ENCODE measurements at places on chromosomes 12 and 14.

GRCh38 chr14:22549324-22549962 is 39.6 kb downstream of the DAD1 start:
- no peak for DNase-seq

DNA sequence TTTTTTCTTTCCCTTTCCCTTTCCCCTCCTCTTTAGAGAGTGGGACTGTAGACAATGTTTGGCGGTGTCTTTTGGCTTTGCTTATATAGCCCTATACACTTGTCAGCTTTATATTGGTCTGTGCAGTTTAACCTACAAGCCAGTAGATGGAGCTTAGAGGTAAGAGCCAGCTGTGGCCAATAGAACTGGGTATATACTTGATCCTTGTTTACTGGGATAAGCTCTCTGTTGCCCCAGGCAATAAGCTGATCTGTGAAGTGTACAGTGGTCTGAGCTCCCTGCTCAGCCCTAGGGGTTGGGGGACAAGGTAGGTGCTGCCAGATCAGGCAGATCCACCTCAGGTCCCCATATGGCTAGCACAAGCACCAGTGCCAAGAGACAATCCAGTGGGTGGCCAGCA is 434.1 kb downstream of the NOVA1 start:
- peak; percentile 63 for DNase-seq

GRCh38 chr14:97056086-97056485 is 258.9 kb downstream of the VRK1 start:
- DNase-seq: no peak

DNA sequence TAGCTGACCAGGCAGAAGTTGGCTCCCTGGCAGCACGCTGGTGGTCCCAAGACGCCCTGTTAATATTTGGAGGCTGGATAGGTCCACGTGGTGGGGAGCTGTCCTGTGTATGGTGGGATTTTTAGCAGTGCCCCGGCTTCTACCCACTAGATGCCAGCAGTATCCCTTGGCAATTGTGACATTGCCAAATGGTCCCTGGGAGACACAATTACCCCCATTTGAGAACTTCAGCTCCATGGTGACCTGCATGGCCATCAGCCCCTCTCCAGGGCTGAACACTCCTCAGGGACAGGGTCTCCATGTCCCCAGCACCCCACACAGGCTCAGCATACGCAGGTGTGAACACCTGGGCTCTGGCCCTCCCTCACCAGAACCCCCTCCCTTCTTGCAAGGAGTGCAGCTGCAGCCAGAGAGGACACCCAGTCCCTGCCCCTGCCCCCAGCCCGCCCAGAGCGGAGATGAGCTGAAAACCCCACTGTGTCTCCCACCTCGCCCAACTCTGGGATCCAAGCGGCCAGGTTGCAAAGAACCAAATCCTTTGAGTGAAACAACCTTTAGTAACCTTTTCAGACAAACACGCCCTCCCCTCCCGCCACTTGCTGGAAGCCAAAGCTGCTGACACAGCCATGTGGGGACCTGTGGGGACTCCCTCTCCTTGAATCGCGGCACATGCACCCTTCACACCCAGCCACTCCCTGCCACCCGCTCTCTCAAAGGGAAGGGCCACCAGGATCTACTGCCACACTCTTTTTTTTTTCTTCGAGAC is 120.4 kb downstream of the CALM1 start:
- DNase-seq: no peak

DNA sequence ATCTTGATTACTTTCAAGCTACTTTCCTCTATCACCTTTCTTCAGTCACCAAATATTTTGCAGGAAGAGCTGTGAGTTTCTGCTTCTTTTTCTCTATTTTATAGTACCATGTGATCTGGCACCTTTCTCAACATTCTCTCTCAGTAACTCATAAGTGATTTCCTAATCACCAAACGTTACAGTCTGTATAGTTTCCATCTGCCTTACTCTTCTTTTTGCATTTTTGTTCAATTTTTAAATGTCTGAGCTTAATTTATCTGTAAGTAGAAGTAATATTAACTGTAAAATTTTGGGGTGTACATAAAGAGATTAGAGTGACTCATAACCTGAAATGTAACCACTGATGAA is 422.1 kb upstream of the SYT1 start:
- DNase-seq: no peak

DNA sequence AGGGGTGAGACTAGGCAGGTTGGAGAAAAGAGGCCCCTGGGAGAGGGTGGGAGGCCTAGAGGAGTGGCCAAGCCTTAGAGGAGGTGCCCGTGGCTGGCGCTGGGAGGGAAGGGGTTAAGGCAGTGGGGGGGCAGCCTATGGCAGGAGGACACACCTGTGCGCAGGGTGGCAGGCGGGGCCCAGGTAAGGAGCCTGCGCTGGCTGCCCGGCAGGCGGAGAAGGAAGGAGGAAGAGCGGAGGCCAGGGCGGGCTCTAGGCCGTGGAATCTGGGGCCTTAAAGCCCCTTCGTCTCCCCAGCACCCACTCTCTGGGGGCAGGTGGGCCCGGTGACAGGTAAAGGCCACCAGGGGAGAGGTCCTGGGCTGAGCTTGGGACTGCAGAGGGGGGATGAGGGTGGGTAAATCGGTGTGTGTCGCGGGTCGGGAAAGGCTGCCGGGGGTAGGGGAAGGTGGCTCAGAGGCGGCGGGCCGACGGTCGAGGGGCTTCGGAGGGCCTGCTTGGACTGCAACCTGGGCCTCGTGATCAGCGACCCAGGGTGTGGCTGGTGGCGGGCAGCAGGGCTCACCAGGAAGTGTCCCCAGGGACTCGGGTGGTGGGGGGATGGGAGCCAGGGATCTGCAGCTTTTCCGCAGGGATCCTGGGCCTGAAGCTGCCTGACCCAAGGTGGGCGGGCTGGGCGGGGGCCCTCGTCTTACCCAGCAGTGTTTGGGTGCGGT is 7.3 kb downstream of the PHB2 start:
- DNase-seq: peak; percentile 95

GRCh38 chr14:68380329-68380741 is 412.5 kb downstream of the ZFP36L1 start:
- DNase-seq: no peak

DNA sequence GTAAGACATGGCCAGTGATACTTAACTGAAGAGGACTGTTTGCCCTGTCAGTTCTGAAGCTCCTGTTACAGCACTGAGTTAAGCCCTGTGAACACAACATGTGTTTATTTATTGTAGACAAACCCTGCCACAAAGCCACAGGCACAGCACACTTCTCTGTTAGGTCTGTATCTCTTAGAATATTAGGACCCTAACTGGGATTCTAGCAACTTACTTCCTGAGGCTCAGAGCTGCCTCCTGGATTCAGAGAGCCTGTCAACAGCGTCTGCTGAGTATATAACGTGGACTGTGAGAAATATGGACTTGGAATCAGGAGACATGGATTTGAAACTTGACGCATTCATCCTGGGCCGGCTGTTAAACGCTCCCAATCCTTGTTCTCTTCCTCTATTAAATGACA is 135.0 kb upstream of the HIF1A start:
- no peak for DNase-seq

GRCh38 chr12:51442324-51442723 is 17.7 kb downstream of the SLC4A8 start:
- no peak for DNase-seq

GRCh38 chr12:63450816-63451215 is 217.5 kb downstream of the DPY19L2 start:
- no peak for DNase-seq

DNA sequence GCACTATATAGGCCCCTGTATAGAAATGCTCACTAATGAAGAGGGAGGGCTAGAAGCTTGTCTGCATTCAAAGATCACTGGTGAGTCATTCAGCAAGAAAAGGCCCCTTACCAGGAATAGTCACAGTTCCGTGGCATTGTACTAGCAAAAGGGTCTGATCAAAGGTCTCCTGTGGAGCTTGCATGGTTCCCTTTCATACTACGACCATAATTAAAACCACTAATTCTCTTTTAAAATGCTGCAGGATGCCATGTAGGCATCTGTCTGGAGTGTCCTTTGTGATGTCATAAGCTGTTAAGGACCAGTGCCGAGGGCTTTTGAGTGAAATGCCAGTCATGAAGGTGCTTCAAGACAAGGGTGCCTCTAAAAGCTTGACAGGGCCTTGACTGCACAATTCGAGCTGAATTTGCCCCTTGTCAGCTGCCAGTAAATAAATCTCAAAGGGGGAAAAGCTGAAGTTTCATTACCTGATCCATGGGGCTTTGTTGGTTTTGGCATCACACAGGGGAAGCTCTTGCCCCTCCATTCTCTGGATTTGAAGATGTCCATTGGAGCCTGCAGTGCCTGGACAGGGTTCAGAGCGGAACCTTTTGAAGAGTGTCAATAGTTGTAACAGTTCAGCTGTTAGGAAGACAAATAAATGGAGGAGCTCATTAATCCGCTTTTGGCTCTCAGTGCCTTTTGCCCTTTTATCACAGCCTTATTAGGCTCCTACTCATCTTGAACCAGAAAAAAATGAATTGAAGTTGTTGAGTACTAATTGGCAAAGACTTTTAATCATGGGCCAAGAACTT is 69.1 kb downstream of the TMEM260 start:
- no peak for DNase-seq

GRCh38 chr12:107684990-107685359 is 624 bp upstream of the PWP1 start:
- no peak for DNase-seq

- no peak for DNase-seq
Measured at GRCh38 chr14:64950889-64951288, 8.3 kb upstream of the GPX2 start.

DNA sequence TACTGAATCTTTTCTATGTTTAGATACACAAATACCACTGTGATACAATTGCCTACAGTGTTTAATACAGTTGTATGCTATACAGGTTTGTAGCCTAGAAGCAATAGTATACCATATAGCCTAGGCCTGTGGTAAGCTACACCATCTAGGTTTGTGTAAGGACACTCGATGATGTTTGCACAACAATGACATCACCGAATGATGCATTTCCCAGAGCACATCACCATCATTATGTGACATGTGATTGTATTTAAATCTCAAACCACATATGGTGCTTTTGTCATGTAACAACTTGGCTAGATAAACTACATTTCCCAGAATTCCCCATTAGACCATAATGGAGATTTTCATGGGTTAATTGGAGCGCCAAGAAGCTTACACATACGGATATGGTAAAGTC is 128.4 kb upstream of the CPNE8 start:
- no peak for DNase-seq

DNA sequence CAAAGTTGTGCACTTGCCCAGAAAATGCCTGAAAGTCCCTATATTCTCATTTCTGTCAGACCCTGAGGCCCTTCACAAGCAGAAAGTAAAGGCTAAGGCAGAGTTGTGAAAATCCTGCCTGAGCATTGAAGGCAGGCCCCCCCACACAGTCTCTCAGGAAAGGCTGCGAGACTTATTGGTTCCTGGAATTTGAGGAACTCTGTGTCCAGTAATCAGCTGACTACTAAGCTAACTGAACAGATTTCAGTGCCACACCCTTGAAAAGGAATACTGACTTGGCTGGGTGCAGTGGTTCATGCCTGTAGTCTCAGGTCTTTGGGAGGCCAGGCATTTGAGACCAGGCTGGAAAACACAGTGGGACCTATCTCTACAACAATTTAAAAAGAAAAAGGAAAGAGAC is 21.1 kb upstream of the PPP2R5E start:
- DNase-seq: peak; percentile 79

- no peak for DNase-seq
Measured at GRCh38 chr12:29582677-29583272, 85.3 kb upstream of the OVCH1 start.

GRCh38 chr12:69106482-69107118 is 132.8 kb upstream of the CPSF6 start:
- no peak for DNase-seq

GRCh38 chr12:122861587-122861970 is 26.3 kb downstream of the HIP1R start:
- DNase-seq: no peak

DNA sequence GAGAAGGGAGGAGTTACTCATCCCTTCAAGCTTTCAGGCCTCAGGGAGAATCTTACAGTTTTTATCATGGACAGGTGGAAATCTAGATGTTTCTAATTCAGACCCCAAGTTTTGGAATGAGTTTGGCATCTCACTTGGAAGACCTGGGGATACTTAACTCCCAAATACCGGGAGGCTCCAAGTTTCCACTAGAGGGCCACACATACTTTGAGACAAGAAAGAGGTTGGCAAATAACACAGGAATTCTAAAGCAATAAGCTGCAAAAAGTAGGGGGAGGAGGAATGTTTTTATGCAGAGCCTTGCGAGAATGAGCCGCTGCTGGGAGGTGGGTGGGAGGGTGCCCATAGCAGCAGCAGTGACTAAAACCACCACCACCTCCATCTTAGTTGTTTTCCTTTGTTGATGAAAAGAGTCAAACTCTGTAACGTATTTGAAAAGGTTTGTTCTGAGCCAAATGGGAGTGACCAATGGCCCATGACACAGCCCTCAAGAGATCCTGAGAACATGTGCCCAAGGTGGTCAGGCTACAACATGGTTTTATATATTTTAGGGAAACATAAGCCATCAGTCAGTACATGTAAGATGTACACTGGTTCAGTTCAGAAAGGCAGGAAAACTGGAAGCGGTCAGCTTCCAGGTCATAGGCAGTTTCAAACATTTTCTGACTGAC is 34.2 kb upstream of the RNASE1 start:
- DNase-seq: no peak

- no peak for DNase-seq
Measured at GRCh38 chr12:89134213-89134770, 218.0 kb downstream of the DUSP6 start.

- no peak for DNase-seq
Measured at GRCh38 chr12:70643939-70644338, 6.7 kb upstream of the PTPRB start.

DNA sequence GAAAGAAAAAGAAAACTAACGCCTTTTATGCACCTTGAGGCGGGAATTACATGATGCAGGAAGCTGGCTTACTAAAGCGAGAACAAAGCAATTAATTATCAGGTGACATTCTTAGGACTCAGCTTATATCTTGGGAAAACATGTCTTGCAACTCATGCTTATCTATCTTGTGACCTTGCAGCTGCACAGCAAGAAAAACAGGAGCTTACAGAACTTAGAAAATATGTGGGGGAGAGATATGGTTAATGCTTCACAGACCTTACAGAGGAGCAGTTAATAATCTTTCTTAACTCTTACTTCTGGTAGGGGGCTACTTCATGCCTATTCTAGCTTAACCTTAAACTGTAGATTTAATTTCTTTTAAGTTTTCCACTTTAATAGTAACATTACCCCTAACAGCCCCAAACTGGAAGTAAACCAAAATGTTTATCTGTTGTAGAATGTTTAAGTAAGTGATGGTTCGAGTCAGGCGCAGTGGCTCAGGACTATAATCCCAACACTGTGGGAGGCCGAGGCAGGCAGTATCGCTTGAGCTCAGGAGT is 13.2 kb upstream of the OR11G2 start:
- no peak for DNase-seq

- DNase-seq: no peak
Measured at GRCh38 chr12:127640181-127640886, 626.6 kb upstream of the TMEM132C start.

DNA sequence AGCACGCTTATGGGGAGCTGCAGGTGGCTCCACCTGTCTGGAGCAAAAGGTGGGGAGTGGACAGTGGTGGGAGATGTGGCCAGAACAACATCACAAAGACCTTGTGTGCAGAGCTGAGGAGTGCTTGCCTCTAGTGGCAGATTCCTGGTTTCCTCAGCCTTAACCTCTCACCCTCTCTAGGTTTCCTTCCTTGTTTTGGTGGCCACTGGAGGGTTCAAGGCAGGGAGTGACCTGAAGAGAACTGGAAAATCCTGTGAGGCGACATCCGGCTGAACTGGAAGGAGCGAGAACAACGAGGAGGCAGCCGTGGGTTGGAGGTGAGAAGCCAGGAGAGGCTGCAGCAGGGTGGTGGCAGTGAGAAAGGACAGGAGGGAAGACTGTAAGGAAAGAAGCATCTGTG is 6.3 kb upstream of the FLVCR2 start:
- no peak for DNase-seq

GRCh38 chr12:98296462-98297079 is 218.8 kb upstream of the TMPO start:
- DNase-seq: peak; percentile 71
